Stimulated activated CD8-positive, alpha-beta memory T cell treated with anti-CD3 and anti-CD28 coated beads, Interleukin-4, amount 100 ng/mL, for 1 hour (primary cell): ENCODE measurements at places on chromosomes 1 and 21.

- no peak for DNase-seq
Measured at GRCh38 chr1:233368789-233369130, 41.2 kb downstream of the MAP3K21 start.

DNA sequence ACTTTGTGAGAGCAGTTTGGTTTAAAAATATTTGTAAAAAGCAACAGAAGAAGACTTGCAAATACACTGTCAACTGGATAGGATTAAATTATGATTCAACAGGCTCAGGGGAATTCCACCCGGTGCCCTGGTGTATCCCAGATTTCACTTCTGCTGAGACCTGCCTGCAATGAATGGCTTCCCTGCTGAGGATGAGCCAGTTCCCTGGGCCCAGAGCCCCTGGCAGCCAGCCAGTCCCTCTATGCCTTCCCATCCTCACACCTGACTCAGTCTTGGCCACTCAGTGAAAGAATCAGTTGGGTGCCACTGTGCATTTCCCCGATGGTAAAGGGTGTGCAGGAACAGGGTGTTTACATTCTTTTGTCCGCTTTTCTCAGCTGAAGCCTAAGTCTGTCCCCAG lies 64.4 kb downstream of the KCTD3 start:
- no peak for DNase-seq

- DNase-seq = no peak
Measured at GRCh38 chr1:203143641-203144040, 16.1 kb downstream of the ADORA1 start.

GRCh38 chr1:38000529-38001455 lies 4.5 kb downstream of the FHL3 start:
- no peak for DNase-seq

DNA sequence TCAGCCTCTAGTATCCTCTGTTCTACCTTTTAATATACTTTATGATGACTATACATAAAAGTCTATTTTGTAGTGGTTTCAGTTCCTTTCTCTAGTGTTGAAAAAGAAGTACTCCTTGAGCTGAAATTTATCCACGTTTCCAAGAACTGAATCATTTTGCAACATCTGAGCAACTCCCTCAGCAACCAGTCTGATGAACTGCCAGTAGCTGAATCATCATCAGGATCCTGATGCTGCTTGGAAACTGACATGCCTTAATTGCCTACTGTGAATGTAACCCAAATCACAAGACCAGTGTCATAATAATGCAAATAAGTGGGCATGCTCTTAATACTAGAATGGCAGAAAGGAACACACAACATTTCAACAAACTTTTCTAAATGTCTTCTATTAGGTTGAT lies 103.3 kb downstream of the CYYR1 start:
- DNase-seq = no peak

DNA sequence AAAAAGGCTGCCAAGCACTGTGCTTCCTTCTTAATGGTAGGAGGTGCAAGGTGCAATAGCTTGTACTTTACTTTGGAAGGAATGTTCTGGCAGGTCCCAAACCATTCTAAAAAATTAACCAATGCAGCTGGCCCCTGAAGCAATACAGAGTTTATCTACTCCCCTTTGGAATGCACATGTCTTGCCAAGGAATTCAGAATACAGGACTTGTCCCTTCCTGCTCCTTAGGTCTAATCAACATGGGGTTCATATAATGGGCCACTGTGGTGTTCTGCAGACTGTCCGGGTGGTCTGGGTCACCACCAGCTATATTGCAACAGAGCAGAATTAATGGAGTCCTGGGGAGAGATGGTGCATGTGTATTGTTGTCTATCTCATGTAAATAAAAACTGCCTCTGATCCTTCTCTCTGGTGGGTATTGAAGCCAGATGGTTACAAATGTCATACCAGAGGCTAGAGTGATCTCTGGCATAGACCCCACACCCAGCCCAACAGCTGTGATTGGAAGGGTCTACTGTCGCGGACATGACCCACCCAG lies 112.8 kb downstream of the RIPK4 start:
- DNase-seq = no peak

DNA sequence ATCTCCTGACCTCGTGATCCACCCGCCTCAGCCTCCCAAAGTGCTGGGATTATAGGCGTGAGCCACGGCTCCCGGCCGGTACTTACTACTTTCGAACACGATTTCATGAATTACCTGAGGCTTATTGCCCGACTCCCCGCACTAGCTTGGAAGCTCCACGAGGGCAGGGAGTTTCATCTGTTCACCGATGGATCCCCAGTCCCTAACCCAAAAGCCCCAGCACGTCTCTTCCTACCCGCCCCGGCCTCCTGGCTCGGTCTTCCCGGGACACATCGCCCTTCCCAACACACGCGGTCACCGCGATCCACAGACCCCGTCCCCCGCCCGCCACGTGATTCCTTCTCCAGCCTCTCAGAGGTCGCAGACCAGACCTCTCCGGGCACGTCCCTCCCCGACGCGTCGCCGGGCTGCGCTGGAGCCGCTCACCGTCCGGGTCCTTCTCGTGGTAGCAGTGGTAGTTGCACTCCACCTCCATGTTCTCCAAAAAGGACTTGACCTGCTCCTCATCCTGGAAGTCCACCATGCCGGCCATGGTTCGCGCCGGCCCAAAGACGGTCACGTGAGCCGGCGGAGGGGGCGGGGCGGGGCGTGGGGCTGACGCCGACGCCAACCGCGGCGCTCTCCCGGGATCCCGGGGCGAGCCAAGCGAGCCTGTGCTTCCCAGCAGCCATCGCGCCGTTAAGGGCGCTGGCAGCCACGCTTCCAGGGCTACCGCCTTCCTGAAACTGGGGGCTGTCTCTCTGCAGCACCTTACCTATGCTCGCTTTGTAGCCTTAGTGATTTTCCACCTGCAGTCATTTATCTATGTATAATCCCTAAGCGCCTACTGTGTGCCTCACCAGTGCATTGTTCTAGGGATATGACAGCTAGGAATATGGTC lies at the start of gene COA7:
TSS of gene COA7 (minus strand) at position 553 of the 880 bp plus-strand sequence. CDS start at position 532, 21 bp downstream.
- peak; percentile 25 for DNase-seq

- no peak for DNase-seq
Measured at GRCh38 chr1:18997508-18997907, 41.0 kb upstream of the IFFO2 start.

DNA sequence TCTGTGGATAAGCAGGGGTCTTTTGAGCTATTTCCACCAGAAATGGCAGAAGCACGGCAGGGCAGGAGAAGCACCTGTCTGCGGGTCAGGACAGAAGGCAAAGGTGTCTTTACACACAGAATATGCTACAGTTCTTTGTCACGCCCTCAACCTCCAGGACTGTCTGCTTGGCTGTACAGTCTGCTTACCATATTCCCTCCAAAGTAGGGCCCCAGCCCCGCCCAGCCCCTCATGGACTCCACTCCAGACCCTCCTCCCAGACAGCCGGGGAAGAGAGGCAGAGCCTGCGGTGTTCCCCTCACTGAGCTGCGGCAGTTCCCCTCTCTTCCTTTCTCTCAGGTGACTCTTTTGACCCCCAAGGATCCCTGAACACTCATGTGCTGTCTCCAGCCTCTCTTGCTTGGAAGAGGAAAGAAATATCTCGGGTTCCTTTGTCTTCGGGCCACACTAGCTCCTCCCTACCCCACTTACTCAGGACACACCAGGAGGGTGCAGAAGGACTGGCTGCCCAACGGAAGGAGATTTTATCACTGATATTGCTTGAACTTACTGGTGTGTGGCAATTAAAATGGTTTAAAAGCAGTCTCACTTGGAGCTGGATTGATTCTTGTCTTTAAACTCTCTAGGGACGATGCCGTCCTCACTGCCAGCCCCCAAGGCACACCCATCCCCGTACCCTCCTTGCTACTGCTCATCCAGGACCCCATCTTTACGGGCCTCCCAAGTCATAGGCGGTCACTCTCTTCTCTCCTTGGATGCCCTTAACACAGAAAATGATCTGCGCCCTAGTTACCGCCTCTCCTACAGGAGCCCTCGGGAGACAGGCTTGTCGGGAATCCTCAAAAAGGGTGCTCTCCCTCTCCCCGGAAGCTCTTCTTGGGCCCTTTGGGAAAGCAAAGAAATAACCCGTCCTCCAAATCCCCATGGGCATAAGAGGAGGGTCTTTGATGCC lies 169.7 kb downstream of the TOMM20 start:
- no peak for DNase-seq

- no peak for DNase-seq
Measured at GRCh38 chr1:35539824-35540261, 17.4 kb downstream of the KIAA0319L start.

DNA sequence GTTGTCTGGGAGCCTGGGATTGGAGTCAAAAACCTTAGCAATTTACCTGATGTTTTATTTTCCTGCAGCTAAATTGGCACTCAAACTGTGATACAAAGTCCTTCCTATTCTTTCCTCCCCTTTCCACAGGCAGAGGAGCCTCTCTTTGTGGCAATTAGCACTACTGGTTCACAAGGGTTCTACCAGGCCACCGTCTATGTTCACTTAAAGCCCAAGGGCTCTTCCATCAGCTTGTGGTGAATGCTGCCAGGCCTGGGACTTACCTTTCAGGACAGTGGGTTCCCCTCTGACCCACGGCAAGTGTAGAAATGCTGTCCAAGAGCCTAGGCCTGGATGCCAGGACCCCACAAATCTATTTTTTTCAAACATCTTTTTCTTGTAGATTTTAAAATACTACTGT lies 251.9 kb upstream of the B3GALT2 start:
- no peak for DNase-seq

DNA sequence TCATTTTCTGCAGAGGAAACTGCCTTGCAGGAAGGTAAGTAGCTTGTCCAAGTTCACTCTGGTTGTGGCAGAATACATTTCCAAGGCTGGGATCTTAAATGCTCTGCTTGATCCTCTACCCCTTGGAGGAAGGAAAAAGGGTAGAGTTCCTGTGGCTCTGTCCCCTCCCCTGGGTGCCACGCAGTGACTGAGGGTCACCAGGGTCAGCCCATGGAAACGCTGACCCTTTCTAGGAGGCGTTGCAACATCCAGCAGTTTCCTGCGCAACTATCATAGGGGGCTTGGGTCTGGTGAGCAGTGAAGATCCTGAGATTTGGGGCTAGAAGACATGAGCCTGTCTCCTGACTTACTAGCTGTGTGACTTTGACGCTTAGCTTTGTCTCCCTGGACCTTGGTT lies 29.4 kb upstream of the EPS8L3 start:
- DNase-seq = no peak

DNA sequence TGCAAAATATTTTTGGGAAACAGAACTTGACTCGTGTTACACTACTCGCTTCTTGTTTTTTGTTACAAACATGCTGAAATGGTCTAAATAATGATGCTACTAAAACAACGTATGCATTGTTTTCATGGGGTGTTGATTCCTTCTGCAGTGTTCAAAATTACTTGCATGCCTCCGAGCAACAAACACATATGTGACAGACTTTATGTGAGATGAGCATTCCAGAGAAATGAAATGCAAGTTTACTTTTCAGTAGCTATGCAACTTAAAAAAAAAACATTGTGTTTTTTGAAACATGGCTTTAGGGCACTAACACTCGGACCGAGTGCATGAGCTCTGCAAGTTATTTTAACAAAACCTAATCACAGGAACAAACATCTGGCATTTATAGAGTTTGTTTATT lies 84.8 kb downstream of the CAMTA1 start:
- no peak for DNase-seq

DNA sequence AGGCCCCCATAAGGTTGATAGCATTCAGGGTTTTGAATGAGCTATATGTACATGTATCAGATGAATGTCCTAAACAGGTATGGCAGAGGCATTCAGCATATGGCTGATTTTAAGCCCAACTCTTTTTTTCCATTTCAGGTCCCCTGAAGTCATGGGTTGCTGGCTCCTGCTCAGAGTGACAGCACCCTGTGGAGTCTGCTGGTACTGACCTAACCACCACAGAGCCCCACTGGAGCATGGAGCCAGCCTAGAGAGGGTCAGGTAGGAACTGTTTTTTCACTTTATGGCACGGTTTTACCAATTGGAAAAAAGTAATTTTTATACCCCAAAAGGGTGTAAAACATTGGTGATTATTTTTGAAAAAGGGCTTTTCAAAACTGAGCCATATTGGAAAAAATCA lies 82.5 kb upstream of the MPC2 start:
- DNase-seq = no peak

DNA sequence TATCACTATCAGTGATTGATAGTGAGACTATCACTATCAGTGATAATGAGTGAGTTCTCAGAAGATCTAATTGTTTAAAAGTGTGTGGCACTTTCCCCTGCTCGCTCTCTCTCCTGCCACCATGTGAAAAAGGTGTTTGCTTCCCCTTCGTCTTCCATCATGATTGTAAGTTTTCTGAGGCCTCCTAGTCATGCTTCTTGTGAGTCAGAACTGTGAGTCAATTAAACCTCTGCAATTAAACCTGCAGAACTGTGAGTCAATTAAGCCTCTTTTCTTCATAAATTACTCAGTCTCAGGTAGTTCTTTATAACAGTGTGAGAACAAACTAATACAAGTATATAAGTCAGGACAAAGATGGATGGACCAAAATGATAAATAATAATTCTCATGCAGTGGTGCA lies 7.0 kb upstream of the IL23R start:
- no peak for DNase-seq

DNA sequence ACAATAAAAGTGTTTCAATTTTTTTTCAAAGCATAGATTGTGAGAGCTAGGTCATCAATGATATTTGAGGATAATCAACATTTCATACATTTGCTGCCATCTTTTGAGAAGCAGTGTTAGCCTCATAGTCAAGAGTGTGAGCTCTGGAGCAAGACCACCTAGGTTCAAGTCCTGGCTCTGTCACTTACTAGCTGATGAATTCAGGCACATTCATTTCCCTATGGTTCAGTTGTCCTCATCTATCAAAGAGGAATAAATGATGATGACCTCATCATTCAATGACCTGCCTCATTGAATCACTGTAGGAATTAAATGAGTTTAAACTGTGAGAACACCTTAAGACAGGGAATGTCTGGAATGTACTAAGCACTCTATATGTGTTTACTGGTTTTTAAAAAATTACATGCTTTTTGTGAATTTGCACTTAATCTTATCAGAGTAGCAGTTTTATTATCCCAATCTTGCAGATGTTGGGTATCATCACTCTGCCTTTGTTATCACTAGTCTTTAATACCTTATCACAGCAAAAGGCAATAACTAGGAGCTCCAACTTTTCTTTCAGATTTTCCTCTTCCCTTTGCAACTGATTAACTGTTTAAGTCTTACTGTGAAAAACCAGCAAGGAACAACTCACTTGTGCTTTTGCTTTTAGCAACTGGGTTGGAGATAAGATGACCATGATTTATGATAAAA lies 47.4 kb downstream of the SLC30A10 start:
- no peak for DNase-seq

GRCh38 chr1:69862906-69863305 lies 295.2 kb downstream of the LRRC7 start:
- no peak for DNase-seq

- DNase-seq = no peak
Measured at GRCh38 chr21:33950431-33951079, 35.0 kb upstream of the ATP5PO start.

- DNase-seq = no peak
Measured at GRCh38 chr21:21373969-21374368, 375.8 kb downstream of the NCAM2 start.
